ENCODE measurements at places on chromosomes 13 and 19. TPM values are rescaled to one million over a fixed set of nuclear protein-coding genes. Genes with fewer than 3 reads are reported as not detected.

The CFD gene
- total RNA-seq: 2.3 TPM

DNA sequence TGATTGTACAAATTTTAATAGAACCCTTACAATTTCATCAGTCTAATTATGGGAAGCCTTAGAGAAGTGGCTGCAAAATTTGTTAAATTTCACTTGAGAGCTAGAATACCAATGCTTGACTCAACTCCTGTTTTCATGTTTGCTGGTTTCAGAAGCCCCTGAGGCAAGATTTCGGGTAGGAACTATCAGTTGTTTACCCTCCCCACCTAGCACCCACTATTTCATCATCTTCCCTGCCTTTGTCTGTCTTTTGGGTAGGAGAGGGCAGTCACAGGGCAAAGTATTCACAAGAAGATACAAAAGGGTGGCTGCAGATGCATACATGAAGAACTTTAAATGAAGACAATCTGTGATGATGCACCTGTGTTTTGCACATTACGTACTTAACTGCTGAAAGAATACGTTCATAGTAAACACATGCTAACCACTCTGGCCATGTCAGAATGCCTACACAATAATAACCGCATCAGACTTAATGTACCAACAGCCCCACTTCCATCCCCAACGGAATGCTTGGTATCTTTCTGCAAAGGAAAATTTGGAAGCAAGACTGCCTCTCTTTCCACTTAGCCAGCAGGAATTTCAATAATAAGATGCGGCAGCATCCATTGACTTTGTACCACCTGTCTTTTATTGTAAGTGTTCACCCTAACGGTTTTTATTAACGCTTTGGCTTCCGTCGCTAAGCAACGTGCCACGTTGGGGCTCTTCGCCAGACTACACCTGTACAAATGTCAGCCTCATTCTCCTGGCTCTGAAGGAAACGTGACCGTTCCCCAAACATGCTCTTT is 30.4 kb downstream of the TPT1 start:
- no peaks in the 10 kb centered on the region for H3K27me3 ChIP-seq
- H3K36me3 ChIP-seq: peaks cover 5% of the 10 kb centered on the region
- DNase-seq: no peak
- H3K27ac ChIP-seq: no peak overlapping the region
- peaks cover 10% of the 10 kb centered on the region for H3K4me1 ChIP-seq

The LRRC63 gene
- 0.38 TPM for total RNA-seq

The PSG1 gene
- not detected for total RNA-seq

The KLF1 gene
- not detected for total RNA-seq
